ENCODE measurements at places on chromosomes 12 and 14.
A peak's percentile ranks its signal among the peaks of the same experiment; 100 is the strongest.

DNA sequence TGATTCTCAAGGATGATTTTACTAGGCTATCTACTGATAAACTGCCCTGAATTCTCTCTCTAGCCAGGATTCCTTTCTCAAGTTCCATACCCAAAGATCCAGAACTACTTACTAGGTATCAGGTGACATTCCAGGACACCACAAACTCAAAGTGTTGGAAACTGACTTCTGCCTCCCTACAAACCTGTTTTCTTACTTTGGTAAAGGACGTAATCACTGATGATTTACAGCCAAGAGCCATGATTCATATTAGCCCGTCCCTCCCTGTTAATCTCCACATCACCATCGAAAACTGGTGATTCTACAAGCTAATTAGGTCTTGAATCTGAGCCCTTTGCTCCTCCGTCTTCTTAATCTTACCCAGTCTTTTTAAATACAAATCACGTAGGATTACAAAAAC, 1.0 kb upstream of the ATG14 start:
- no peak for DNase-seq

GRCh38 chr14:75609606-75610475, 31.4 kb downstream of the FLVCR2 start:
- no peak for DNase-seq

- no peak for DNase-seq
These were observed 5.2 kb downstream of the KRT82 start for GRCh38 chr12:52400906-52401305.

DNA sequence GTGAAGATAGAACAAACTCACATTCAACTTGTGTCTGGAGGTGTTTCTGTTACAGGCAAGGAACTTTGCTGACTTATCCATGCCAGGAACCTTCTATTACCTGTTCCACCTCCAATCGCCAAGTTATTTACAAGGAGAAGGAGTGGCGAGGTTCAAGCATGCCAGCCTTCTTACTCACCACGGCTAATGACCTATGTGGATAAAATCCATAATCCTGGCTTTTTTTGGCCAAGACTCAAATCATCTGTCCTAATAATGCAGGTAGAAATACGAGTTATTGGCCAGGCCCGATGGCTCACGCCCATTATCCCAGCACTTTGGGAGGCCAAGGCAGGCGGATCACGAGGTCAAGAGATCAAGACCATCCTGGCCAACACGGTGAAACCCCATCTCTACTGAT, 241.6 kb downstream of the TMEM132D start:
- DNase-seq, result no peak

GRCh38 chr12:71057330-71057729, 100.5 kb downstream of the TSPAN8 start:
- no peak for DNase-seq

- no peak for DNase-seq
These were observed 798 bp downstream of the CCDC198 start for GRCh38 chr14:57492859-57493258.

- DNase-seq, result no peak
These were observed 242.0 kb upstream of the DAAM1 start for GRCh38 chr14:58946431-58946830.

GRCh38 chr12:30155001-30155730, 371.4 kb upstream of the TMTC1 start:
- DNase-seq, result no peak

GRCh38 chr12:71727958-71728357, 26.7 kb upstream of the RAB21 start:
- DNase-seq, result no peak

GRCh38 chr12:32993404-32993803, 96.8 kb upstream of the PKP2 start:
- DNase-seq, result no peak

DNA sequence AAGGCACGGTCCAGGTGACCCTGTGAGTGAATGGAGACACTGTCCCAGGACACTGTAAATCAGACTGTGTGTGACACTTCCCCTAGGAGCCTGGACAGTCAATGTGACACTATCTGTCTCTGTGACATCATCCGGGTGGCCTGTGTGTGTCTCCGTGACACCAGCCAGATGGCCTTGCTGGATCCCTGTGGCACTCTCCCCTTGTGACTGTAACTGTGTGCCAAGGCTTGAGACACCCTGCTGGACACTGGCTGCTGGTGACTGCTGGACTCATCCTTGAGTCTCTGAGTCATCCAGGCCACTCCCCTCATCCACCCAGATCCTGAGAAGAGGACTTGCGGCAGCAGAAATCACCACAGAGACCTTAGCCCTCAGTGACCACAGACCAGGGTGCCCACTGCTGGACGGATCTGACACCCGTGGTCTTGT, 51.6 kb downstream of the MVK start:
- no peak for DNase-seq

GRCh38 chr12:6954316-6955107, 3.4 kb downstream of the PTPN6 start:
- no peak for DNase-seq

DNA sequence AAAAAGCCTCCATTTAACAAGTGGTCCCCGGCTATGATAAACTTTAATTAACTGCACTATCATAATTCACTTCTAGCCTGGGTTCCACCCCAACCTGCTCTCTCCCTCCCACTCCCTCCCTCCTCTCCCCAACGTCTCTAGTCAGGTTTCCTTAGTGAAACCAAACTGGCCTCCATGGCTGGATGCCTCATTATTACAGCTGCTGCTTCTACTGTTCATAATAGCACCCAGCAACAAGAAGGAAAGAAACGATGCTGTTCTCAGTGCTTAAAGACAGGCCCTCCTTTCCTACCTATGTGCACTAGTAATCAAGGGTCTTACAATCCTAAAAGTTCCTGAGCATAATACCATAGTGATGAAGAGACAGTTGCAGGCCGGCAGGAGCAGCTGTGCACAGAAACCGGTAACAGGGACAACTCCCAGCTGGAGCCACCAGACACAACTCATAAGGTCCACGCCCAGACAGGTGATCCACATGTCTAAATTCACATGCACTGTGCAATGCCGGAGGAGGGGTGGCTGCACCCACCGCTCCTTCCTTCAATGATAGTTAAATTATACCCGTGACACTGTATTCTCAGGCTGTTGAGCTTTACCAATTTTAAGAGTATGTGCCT, 6.2 kb downstream of the IRF2BPL start:
- DNase-seq, result no peak

- DNase-seq, result no peak
These were observed 233.0 kb downstream of the EGLN3 start for GRCh38 chr14:33717866-33718265.

GRCh38 chr14:76776428-76777251, 15.4 kb downstream of the VASH1 start:
- DNase-seq, result no peak

- DNase-seq, result no peak
These were observed 66.8 kb downstream of the FGD4 start for GRCh38 chr12:32466187-32466586.

- no peak for DNase-seq
These were observed 132.5 kb downstream of the LLPH start for GRCh38 chr12:65998031-65998430.

- no peak for DNase-seq
These were observed 35.5 kb upstream of the TSPAN9 start for GRCh38 chr12:3041558-3042164.

DNA sequence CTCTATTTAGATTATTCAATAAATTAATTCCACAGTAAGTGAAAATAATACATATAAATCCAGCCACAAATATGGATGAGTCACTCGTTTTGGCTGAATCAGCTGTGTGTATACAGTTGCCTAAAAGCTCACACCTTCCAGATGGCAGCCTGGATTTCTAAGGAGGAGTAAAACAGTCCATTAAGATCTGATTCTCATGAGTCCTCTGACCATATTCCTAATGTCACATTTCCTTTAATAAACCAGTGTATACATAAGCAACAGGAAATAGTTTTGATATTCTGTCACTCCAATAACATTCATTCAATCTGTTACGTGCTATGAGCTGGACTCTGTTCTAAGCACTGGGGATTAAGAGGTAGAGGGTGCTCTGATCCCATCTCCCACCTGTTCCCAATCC, 21.8 kb downstream of the MDM1 start:
- no peak for DNase-seq

- DNase-seq, result no peak
These were observed 31.9 kb upstream of the LUM start for GRCh38 chr12:91143206-91143605.

DNA sequence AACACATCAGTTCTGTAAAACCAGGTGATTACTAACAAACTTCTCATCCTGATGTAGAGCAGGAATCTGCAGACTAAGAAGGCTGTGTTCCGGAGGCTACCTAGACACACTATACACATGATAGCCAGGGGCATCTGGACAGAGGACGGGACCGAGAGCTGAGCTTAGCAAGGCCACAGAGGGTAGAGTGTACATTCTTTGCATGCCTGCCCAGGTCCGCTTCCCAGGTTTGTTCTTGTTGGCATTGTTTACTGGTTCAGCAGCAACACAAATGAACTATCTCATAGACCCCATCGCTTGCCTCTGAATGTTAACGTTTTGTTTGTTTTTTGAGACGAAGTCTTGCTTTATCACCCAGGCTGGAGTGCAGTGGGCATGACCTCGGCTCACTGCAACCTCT, 17.7 kb upstream of the TEAD4 start:
- DNase-seq, result no peak

DNA sequence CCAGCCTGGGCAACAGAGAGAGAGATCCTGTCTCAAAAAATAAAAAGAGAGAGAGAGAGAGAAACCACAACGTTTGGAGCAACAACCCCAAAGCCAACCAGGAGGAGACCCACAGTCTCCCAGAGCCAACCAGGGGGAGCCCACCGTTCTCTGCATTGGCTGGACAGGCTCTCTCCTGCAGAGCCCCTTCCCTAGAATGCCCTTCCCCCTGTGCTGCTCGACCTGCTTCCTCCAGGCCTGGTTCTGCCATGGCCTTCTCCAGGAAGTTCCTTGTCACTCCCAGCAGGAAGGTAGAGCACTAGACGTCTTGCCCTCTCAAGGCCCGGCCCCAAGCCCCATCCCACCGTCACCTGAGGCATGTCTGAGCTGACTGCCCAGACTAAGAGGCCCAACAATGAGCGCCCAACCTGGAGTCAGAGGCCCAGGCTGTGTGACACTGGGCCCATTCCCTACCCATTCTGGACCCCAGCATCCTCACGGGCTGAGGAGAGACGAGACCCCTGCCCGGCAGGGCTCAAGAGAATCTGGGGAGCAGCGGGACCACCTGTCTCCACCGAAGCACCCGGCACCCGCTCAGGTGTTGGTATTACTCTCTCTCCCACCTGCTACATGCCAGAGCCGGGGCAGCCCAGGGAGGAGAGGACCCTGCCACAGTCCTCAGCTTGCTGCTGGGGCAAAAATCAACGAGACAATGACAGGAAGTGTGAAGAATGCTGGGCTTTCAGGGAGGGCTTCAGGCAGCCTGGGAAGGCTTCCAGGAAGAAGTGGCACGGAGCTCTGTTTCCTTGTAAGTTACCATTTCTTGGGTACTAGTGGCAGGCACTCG, 61.2 kb downstream of the DIO3 start:
- DNase-seq, result no peak

DNA sequence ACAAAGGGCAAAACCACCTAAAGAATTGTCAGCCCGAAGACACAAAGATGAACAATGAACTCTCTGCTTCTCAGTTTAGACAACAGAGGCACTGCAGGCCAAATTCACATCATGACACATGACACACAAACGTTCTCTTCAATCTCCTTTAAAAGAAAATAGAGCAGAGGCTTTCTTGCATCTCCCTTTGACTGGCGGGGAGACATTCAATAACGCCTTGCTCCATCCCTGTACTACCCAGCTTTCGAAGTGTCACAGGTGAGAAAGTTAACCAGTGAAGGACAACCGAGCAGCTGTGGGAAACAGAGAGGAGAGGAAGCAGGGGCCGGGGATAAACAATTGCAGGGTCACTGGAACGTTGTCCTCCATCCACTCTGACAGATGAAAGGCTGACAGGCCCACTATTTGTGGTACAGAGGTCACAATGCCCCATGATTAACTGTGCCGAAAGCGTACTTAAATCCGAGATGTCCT, 130.8 kb downstream of the PHLDA1 start:
- no peak for DNase-seq

DNA sequence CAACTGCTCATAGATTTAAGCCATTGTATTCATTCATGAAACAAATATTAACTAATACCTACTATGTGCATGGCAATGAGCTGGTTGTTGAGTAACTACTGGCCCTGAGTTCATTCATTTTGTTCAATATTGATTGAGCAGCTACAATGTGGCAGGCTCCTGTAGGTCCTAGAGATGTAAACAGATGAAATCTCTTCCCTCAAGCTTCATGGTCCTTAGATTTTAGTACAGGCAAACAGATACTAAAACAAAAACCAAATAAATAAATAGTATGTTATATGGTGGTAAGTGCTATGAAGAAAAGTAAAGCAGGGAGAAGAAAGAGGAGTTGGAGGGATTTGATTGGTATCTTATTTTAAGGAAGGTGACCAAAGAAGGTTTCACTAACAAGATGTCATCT, 77.8 kb downstream of the RERG start:
- DNase-seq, result no peak

GRCh38 chr12:105420659-105421240, 90.3 kb downstream of the C12orf75 start:
- peak; percentile 51 for DNase-seq

GRCh38 chr12:56645201-56645716, 525 bp downstream of the ATP5F1B start:
- DNase-seq, result no peak

DNA sequence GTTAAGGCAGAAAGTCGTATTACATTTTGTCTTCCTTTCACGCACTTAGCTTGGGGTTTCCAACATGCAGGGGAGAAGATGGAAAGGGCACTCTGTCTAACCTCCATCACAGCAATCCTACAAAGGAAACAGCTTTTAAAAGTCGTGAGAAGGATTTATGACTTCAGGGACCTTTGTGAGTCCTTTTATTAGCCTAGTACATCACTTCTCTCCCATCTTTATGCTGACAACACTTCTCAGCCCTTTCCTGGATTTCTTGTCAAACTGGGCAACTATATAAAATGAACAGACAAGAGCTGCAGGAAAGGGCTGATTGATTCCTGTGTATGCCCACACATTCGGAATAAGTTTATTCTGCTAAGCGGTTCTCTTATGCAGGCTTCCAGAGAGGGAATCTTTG, 159.0 kb downstream of the DERA start:
- DNase-seq, result no peak

DNA sequence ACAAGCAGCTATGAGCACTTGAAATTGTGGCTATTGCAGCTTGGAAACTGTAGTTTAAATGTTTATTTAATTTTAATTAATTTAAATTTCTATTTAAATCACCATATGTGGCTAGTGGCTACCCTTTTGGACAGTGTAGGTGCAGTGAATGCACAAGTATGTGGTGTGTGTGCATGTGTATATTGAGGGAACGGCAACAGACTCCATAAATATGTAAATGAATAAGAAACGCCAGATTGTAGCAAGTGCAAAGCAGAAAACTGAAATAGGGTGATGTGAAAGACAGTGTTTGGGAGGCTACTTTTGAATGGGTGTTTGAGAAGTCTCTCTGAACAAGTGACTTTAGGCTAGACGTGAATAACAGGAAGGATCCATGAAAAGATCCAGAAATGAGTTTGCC, 32.7 kb upstream of the CCDC196 start:
- DNase-seq, result no peak

GRCh38 chr14:47675466-47676314, at the start of gene MDGA2:
TSS of gene MDGA2 (minus strand) at chr14:47675605.
- DNase-seq, result no peak

GRCh38 chr14:29054119-29054518, 287.5 kb downstream of the FOXG1 start:
- no peak for DNase-seq

All from activated T-cell treated with anti-CD3 and anti-CD28 coated beads, Interleukin-2, amount 50 U/mL, for 4 hours (primary cell).